ENCODE measurements at places on chromosomes 16 and 17.

- DNase-seq: no peak
These were observed 241.0 kb downstream of the GRIN2A start for GRCh38 chr16:9941245-9941644.

DNA sequence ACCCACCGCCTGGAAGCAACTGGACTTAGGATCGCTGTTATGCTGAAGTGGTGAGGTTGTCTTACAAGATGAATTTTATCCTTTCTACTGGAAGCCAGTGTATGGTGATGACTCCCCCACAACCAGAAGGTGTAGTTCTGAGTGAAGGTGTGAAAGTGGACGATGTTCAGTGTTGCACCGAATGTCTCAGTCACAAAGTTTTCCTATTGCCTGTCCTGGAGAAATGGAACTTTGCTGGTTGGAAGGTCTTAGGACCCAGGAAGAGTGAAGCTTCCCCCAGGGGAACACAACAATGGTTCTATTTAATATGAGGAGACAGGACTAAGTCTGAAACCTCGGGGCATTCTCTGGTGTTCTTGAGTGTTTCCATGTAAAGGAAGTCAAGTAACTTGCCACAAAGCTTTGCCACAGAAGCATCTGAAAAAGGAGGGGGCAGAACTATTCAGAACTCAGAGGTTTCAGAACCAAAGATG lies 44.2 kb downstream of the USP22 start:
- DNase-seq: no peak

DNA sequence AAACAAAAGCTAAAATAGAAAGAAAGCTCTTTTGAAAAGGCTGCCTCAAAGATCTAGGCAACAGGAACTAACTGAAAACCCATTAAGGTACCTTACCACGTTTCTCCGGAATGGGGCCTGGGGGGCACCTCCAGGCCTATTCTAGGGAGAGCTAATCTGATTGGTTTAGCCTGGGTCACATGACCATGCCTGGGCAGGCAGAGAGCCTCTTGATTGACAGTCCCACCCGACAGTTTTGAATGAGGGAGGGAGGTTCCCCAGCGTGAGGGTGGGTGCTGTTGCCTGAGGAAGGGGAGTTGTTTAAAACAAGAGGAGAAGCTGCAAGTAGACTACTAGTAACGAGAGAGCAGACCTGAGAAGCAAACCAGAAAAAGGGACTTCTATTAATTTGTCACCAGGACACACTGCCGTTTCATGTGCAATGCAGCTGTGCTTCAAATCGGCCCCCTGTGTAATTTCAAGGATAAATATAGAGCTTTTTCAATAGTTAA lies 143.4 kb upstream of the HS3ST2 start:
- DNase-seq: no peak

- no peak for DNase-seq
These were observed 6.9 kb downstream of the MIEF2 start for GRCh38 chr17:18267366-18267765.

DNA sequence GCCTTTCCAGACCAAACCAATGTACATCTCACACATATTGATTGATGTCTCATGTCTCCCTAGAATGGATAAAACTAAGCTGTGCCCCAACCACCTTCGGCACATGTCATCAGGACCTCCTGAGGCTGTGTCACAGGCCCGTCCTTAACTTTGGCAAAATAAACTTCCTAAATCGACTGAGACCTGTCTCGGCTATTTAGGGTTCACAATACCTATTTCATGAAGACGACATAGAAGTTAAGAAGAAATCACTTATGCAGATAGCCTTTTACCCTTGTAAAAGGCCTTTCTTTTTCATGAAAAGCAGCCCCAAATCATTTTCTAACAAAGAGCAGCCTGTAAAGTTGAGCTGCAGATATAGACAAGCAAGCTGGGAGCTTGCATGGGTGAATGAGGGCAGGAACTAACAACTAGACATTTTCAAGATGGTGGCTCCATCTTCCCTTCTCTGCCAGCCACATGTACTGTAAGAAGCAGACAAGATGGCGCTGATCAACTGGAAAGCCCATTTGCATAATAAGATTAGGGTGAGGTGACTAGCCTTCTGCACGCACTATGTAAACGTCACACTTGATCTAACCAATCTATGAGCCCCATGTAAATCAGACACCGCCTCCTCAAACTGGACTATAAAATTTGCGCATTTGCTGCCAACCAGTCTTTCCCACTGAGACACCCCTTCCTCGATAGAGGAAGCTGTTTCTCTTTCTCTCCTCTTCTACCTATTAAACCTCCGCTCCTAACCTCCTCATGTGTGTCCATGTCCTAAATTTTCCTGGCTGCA lies 4.7 kb upstream of the KDM8 start:
- DNase-seq: no peak

GRCh38 chr16:55552621-55553020 lies 13.9 kb upstream of the CAPNS2 start:
- DNase-seq: no peak

DNA sequence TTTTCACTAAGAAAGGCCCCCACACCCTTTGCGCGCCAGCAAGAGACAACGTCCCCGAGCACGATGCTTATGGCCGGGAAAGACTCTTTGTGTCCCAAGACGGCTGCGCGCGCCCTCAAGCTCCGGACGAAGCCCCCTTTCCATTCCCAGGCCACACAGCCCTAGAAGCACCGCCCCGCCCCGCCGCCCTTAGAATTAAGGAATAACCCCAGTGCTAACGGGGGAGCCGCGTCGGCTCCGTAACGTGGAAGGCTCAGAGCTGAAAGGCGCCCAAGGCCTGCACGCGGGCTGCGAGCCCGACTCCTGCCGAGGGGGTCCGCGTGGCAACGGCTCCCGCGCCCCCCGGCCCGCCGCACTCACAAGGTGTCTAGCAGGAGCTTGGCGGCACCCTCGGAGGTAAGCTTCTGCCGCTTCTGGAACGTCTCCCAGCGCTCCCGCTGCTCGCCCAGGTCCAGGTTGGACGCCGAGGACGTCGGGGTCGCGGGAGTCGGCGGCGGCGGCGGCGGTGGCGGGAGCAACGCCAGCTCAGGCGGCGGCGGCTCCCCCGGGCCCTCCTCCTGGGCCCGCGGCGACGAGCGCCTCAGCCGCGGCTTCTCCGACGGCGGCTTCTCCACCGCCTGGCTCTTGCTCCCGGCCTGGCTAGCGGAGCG lies 477 bp downstream of the CENPV start:
- DNase-seq: peak; percentile 45

DNA sequence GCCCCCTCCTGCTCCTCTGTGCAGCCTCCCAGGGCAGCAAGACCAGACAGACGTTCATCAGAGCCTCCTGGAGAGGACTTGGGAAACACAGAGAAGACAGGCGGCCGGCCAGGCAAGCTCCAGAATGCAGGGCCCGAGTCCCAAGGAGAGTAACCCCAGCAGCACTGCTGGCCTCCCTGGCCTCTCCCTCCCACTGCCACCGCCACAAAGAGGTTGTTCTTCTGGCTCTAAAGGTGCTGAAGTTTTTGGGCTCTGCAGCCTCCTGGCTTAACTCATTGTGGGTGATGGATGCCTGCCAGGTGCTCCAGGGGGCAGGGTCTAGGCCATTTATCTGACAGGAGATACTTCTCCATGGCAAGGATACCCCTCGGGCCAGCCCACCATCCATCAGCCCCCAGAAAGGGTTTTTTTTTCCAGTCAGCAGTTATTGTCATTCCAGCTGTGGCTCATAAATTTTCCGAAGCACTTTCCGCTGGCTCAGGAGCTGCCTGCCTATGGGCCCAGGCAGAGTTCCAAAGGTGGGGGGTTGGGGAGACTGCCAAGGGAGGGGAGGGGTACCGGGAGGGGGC lies 32.0 kb upstream of the MRPS23 start:
- DNase-seq: no peak

DNA sequence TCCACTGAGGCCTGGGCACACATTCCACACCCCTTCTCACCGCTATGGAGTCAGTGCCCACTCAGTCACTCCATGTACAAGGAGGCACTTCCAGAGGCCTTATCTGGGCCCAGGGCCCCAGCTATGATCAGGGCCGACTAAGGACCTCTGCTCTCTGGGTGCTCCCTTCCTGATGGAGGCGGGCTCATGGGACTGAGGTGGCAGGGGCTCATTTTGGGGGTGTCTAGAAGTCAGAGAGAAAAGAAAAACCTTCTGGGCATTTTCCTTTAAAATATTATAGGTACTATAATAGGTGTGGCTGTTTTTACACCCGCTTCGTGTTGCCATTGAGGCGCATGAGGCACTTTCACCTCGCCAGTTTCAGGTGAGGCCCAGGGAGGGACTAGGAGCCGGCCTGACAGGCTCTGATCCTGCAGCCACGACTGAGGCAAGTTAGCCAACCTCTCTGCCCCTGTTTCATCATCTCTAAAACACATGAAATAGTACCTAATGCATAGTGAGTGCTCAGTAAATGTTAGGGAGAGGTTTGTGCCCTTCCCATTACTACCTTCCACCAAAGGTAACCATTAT lies 14.4 kb downstream of the B9D1 start:
- DNase-seq: no peak

GRCh38 chr16:72814226-72814625 lies 233.7 kb downstream of the ZFHX3 start:
- DNase-seq: no peak

GRCh38 chr17:63529711-63530556 lies 6.8 kb downstream of the KCNH6 start:
- no peak for DNase-seq

- no peak for DNase-seq
These were observed 2.9 kb upstream of the SYT17 start for GRCh38 chr16:19165101-19165500.

GRCh38 chr17:82108038-82108437 lies 10.0 kb upstream of the FASN start:
- no peak for DNase-seq

GRCh38 chr16:9079430-9079812 lies 12.0 kb upstream of the HAPSTR1 start:
- DNase-seq: no peak

DNA sequence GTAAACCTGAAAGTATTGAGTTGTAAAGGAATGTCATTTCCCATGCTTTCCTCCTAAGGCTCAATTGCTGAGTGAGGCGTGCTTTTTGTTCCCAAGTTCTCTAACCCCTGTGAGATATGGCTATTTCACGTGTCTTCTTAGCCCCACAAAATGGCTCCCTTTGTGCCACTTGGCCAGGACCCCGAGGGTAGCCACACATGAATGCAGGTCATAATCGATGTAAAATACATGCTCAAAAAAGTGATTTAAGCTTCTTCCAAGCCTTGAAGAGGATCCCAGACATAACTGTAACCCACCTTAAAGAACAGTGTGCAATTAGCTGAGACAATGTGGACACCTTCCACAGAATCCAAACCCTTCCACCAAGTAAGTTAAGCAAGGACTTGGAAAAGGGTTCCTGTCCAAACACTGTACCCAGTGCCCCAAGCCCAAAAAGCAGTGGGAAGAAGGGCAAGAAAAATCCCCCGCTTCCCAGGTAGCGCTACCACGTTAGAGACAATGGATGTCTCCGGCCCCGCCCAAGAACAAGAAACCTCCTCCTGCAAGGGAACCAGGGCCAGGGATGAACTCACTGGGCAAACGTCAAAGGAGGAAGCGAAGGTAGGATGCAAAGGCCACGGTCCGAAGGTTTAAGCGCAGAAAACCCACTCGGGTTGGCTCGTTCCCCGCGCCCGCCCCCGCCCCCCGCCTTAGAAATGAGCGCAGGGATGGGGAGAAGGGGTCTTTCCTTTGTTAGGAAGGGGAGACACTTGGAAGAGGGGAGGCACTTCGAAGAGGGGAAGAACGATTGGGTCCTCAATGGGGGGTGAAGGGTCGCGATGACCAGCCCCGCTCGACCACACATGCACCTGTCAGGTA lies 1.2 kb downstream of the JPT1 start:
- peak; percentile 36 for DNase-seq

DNA sequence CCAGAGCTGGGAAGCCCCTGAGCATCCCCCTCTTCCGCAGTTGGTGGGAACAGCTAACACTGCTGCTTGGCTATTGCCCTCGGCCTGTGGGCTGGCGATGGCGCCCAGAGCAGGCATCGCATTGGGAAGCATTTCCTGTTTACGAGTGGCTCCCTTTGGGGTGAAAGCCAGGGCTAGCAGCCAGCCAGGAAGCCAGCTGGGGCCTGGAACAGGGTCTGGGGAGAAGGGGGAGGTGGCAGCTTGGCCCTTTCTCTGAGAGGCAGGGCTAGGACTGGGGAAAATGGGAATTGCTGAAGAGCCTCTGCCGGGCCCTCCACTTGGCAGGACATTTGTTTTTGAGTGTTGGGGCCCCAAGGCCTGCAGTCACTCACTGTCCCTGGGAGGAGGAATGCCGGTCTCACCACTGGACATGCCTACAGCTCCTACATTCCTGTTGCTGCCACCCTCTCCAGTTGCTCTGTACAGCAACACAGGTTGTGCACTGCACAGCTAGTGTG lies 2.4 kb upstream of the MTSS2 start:
- no peak for DNase-seq

DNA sequence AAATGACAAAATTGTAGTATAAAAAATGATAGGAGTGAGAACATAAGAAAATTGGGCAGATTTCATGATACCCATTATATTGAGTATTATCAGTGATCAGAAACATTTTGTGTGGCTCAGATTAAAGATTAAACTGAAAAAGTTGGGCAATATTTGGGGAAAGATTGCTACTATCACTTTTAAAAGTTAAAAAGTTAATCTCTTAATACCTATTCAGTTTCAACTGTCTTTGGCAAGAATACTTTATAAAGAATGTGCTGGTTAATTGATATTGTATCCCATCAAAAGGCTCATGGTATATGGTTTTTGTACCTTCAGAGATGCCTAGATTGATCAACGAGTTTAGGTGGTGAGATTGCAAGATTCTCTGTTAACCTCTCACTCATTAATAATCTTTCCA lies 55.8 kb downstream of the BPTF start:
- DNase-seq: no peak

GRCh38 chr17:9684955-9685621 lies 39.8 kb downstream of the USP43 start:
- DNase-seq: no peak

- DNase-seq: no peak
These were observed 137.5 kb upstream of the IRX3 start for GRCh38 chr16:54424043-54424451.

DNA sequence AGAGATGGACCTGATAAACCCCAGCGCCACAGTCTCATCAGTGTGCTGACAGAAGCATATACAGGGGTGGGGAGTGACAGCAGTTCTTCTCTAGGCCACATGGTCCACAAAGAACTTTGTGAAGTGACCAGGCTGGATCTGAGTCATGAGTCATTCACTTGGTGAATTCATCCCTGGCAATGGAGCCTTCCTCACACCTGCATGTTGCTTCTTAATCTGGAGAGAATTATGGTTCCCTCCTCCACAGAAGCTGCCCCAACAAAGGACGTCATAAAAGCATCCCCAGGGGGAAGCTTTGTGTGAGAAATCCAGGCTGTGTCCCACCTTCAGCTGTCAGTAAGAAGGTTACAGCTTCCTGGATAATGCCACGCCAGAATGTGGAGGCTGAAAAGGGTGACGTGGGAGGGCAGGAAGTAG lies 215.6 kb upstream of the MAF start:
- DNase-seq: no peak

Measured in NCI-H345 (cell line).